Suppressor macrophage treated with lipopolysaccharide for 1 hour (primary cell): ENCODE measurements at places on chromosomes 5 and 9.

GRCh38 chr5:171484460-171484899 lies 65.0 kb downstream of the FGF18 start:
- no peak for DNase-seq

GRCh38 chr9:8872802-8873201 lies 1073.2 kb upstream of the DMAC1 start:
- DNase-seq = no peak

GRCh38 chr9:116308076-116308475 lies 154.5 kb downstream of the PAPPA start:
- no peak for DNase-seq

DNA sequence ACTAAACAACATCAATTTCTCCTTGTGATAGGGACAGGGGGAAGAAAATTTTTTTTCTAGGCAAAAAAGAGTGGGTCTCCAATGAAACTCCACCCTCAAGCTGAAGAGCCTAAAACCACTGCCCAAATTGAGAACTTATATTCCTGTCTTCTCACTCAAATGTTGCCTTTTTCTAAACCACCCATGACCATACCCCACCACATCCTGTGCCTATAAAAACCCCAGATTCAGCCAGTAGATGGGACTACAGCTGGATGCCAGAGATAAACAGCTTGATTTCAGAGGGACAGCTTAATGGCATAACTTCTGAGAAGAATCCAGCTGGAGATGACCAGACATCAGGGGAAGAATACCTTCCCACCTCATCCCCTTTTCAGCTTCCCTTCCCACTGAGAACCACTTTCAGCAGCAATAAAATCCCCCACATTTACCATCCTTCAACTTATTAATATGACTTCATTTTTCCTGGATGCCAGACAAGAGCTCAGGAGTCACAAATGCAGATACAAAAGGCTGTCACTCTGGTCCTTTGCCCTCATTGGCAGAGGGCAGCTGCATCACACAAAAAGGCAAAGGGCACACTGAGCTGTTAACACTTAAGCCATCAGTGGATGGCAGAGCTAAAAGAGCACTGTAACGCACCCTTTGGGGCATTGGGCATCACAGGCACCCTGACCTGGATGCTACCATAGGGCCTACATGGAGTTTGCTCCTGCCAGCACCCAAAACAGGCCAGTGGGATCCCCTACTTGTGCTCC lies 972.5 kb upstream of the CTNND2 start:
- DNase-seq = no peak

DNA sequence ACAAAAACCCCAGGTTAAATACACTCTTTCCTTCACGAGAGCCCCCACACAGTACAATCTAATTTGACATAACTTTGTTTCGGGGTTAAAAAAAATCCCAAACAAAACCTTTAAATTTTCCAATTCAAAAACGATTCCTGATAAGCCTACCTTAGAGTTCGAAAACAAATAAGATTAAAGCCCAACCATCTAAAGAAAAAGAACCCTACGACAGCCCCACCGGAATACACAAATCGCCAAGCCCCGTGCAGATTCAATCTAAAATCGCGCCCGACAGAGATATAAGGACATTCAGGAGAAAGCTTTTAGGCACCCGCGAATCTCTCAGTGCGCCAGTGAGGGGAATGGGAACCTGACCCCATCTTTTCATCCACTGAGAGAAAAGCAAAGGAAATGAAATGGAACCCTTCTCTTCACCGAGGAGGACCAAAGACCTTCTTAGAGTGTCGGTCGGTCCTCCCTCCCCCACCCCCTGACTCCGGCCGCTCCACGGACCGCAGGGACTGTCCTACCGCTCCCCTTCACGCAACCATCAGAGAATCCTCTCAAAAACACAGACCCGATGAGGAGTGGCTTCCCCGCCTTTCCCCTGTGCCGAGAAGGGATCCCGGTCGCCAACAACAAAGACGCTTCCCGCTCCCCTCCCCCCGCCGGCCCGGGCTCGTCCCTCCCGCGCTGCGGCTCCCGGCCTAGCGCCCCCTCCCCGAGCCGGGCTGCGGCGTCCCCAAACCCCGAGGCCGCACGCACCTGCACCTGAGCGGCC lies 925 bp downstream of the ABHD17B start:
- peak; percentile 75 for DNase-seq

DNA sequence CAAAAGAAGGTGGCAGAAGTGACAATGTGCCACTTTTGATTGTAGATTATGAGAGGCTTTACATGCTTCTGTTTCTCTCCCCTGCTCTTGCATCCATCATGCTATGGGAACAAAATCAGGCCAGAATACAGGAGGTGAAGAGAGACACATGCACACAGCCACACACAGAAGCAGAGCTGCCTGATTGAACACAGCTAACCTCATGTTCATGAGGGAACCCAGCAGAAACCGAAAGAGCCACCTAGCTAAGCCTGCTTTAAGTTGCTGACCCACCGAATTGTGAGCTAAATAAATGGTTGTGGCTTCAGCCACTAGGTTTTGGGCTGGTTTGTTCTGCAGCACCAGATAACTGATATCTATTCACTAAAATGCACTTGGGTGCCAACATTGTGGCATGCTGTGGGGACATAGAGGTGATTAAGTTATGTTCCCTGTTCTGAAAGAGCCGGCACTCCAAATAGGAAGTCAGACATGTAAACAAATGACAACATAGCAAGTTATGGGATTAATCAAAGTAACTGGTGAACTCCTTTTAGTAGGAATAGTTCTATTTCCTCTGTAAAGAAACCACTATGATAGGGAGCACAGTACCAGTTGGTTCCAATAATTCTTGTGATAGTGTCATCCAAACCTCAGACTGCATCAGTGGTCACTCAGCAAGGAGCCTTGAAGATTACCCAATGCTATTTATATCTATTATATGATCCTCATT lies 93.6 kb upstream of the TNC start:
- no peak for DNase-seq

GRCh38 chr5:17216176-17216973 lies 1.1 kb upstream of the BASP1 start:
- DNase-seq = peak; percentile 91

- DNase-seq = no peak
Observed at GRCh38 chr5:150582241-150583109, 58.0 kb upstream of the SYNPO start.

- no peak for DNase-seq
Observed at GRCh38 chr9:123003466-123003865, 30.0 kb upstream of the GPR21 start.
